ENCODE measurements at places on chromosomes 3 and 15. TPM values are rescaled to one million over a fixed set of nuclear protein-coding genes. Genes with fewer than 3 reads are reported as not detected.

ASB14 gene
- not detected for polyA plus RNA-seq

PLCL2 gene
- polyA plus RNA-seq = 32.5 TPM

MORC1 gene
- not detected for polyA plus RNA-seq

KBTBD13 gene
- not detected for polyA plus RNA-seq

PTPRG gene
- polyA plus RNA-seq = not detected

HHATL gene
- not detected for polyA plus RNA-seq

RPL22L1 gene
- polyA plus RNA-seq = 26.8 TPM

SSUH2 gene
- polyA plus RNA-seq = not detected

PIERCE2 gene
- polyA plus RNA-seq = 1.3 TPM

RSRC1 gene
- polyA plus RNA-seq = 31.7 TPM

PRR20G gene
- not detected for polyA plus RNA-seq

NR1I2 gene
- not detected for polyA plus RNA-seq

KLF15 gene
- not detected for polyA plus RNA-seq

WNT7A gene
- not detected for polyA plus RNA-seq

ITIH3 gene
- polyA plus RNA-seq = not detected

DNA sequence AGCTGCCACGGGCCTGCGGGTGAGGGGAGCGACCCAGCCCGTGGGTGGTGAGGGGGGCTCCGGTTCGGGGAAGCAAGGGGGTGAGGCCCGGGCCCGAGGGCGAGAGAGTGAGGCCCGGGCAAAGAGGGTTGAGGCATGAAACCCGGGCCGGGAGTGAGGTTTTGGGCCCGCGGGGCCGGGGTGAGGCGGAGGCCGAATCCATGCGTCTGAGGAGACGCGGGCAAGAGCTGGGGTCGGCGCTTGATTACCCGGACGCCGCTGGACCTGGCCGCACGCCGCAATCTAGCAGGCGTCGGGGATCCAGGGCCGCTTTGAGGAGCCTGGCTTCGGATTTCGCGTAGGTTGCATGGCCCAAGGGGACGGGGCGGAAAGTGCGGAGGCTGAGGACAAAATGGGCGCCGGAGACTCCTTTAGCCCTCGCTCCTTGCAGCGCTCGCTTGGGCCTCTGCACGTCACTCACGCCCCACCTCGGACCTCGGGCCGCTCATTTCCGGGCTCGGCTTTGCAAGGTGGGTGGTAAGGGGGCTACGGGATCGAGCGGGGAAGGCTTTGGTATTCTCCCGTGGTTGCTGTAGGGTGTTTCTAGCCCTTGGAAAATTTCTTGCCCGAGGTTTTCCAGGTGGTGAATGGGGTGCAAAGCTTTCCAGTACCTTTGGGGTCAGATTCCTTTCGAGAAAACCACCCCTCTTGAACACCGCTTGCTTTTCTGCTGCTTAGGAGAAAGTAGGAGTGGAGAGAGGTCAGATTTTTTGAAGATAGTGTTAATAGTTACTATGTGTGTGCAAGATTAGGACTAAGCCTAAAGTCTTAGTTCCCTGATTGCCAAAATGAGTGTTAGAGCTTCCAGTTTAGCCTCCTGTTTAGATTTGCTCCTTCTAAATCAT is 827 bp downstream of the SLC25A36 start:
- DNase-seq = peak; percentile 28

GRCh38 chr3:4564928-4565586 is 71.9 kb downstream of the ITPR1 start:
- DNase-seq = no peak

GRCh38 chr3:177772908-177773557 is 575.8 kb upstream of the TBL1XR1 start:
- peak; percentile 12 for DNase-seq

DNA sequence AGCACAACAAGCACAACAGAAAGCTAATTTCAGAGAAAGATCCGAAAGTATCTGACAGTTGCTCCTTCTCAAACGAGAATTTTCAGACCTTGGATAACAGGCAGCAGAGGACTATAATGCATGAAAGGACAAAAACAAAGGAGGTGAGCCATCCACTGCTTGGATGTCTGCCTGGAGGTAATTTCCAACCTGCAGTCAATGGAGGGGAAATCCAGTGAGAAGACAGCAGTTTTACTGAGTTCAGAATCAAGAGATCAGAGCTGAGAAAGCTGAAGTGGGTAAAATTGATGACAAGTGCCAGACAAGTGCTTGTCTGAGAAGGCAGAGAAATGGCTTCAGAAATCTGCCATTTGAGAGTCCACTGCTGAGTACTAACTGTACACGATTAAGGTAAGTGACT is 22.1 kb downstream of the UBE3A start:
- peak; percentile 7 for DNase-seq

DNA sequence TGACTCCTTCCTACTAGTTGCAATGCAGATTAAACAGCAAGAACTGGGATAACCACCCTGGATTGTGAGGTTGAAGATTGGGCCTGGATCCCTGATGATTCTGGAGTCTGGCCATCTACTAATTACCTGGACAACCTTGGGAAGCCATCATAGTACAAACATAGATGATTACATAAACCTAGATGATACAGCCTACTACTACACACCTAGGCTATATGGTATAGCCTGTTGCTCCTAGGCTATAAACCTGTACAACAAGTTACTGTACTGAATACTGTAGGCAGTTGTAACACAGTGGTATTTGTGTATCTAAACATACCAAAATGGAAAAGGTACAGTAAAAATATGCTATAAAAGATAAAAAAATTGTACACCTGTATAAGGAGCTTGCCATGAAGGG is 48.0 kb downstream of the NSUN3 start:
- no peak for DNase-seq

DNA sequence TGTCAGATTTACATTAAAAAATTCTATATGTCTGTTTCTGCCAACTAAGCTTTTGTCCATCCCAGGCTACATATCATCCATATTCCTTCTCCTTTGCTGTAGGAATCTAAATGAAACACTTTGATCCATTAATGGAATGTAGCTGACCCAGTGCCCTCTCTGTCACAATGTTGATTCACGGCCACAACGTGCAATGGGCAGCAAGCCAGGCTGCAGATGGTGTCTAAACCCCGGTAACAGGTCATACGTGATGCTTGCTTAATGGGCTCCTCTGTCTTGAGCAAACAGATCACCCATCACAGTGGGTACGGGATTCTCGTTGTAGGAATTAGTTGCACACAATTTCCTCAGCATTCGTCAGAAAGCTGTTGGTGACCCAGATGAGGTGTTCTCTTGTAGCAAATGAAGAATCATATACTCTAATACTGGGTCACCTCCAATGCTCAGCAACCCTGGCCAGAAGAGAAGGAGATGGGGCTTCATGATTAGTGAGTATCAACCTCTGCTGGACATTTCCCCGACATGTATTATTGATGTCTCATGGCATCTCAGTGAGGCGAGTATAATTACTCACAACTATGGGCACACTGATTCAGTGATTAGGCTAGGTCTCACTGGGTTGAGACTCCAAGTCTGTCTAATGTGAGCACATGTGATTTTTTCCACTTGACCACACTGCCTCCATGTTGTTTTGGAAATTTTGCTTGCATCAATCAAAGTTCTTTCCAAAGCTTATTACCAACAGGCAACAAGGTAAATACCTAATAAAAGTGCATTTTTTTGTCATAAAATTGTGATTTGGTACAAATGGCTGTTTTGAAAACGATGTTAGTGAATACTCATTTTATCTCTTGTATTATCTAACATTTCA is 12.9 kb upstream of the DCBLD2 start:
- DNase-seq = no peak

DNA sequence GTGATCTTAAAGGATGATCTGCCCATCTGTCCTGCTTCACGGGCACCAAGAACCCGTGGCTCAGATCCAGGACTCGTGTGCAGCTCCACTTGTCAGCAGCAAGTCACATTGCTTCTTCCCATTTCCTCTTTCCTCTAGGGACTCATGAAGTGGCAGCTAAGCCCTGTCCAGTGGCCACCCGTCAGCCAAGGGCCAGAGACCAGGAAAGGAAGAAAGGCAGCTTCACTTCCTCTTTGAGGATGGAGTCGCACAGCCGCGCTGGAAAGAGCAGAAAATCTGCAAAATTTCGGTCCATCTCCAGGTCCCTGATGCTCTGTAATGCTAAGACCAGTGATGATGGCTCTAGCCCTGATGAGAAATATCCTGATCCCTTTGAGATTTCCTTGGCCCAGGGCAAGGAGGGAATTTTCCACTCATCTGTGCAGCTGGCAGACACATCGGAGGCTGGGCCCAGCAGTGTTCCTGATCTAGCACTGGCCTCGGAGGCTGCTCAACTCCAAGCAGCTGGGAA is 28.5 kb downstream of the IL16 start:
- DNase-seq = no peak

- DNase-seq = no peak
Observed at GRCh38 chr3:155362808-155363689, 69.6 kb upstream of the STRIT1 start.

- no peak for DNase-seq
Observed at GRCh38 chr3:43872301-43872700, 181.6 kb downstream of the ABHD5 start.

DNA sequence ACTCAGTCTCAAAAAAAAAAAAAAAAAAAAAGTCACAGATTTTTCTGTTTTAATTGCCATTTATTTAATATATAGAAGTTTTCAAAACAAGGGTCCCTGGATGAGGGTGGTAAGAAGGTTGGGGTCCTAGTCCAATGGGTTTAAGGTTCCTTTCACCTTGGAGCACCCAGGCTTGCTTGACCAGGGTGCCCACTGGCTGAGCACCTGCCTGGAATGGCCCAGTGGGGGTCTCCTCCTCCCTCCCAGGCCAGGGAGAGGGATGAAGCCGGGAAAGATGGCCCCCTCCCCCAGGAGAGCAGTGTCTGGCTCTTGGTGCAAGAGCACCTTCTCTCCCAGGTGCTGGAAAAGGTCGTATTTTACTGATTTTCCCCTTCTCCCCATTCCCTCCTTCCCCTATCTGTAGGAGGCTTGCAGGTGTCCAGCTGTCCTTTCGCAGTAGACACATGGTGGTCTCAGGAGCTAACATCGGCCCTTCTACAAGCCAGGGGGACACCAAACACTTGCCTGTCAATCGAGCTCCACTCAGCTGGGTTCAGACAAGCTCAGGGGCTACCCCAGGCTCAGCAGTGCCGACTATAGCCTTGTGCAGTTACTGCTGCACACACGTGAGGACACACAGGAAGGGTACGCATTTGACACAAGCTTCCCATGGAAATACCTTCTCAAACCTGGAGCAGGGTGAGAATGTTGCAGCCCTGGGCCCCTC is 112.3 kb upstream of the KLF13 start:
- DNase-seq = no peak

GRCh38 chr15:50747523-50747922 is 18.0 kb downstream of the SPPL2A start:
- DNase-seq = no peak

- DNase-seq = no peak
Observed at GRCh38 chr3:114896978-114897377, 250.1 kb downstream of the ZBTB20 start.

- DNase-seq = no peak
Observed at GRCh38 chr3:135093121-135093520, 298.1 kb downstream of the EPHB1 start.

DNA sequence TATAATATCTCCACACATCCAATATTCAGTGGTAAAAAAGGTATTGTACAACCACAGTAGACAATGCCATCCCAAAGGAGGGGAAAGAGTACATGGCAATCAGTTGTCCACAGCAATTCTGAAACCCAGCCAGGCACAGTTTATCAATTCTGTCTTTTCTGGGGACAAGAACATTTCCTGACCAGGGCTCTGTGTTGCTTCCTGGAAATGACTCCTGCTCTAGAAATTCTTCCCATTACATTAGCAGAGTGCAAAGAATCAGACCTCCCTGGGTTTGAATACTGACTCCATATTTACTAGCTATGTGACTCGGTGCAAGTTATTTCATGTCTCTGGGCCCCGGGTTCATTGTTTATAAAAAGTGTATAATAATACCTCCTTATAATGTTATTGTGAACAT is 220.4 kb upstream of the CFAP20DC start:
- no peak for DNase-seq

DNA sequence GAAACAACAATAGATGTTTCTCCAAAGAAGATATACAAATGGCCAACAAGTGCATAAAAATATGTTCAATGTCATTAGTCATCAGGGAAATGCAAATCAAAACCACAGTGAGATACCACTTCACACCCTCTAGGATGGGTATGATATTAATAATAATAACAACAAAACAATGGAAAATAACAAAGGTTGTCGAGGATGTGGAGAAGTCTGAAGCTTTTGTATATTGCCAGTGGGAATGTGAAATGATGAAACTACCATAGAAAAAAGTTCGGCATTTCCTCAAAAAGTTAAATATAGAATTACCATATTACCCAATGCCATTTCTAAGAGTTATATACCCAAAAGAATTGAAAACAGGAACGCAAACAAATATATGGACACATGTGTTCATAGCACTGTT is 10.8 kb downstream of the BHLHE40 start:
- DNase-seq = peak; percentile 72

DNA sequence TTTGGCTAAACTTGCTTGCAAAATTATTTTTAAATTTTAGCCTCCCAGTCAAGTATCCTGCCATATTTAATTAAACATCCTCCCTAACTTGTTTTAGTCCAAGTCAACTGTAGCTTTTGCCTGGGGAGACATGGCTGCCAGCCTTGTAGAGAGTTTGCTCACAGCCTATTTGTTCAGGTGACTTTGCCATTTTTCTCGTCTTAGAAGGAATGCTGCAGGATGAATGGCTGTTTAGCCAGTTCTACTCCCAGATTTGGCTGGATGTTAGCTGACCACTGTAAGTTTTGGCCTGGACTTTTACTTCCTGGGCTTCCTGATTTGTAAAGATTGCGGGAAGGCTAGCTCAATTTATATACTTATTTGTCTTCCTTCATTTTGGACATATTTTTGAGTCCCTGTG is 236.4 kb upstream of the SGO1 start:
- no peak for DNase-seq

GRCh38 chr3:86845726-86846125 is 145.2 kb downstream of the VGLL3 start:
- DNase-seq = no peak

DNA sequence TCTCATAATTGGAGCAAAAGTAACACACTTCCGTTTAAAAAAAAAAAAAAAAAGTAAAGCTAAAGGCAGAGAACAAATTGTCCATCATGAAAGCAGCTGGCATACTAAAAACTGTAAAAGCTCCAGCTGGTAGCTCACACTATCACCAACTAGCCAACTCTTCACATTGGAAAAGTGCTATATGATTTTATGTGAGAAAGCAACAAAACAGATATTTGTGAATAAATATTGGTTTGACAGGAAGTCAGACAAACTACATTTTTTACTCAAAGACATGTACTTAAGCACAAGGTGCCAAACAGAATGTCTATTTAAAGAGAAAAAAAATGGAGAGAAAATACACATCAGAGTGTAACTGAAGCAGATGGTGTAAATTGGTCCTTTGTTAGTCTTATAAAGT is 231.2 kb upstream of the CADM2 start:
- no peak for DNase-seq

DNA sequence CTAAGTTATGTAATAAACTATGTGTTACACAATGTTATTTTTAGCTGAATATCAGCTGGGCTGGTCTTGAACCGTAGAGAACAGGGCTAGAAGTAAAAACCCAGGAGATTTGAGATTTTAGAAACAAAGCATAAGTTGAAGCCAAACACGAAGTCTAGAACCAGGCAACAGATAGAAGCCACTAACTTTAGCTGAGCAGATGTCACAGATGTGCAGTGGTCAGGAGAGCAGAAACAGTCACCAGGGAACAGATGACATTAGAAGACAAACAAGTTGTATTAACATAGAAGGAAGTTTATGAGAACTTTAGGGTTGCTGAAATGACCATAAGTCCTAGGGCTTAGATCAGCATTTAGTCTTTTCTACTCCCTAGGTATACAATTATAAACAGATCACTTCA is 731.0 kb downstream of the ZNF385D start:
- DNase-seq = no peak

GRCh38 chr3:142595951-142596725 is at the start of gene PLS1:
PLS1 (plus strand) TSS chr3:142596393; CDS start chr3:142664238, 67,845 bp downstream.
- peak; percentile 80 for DNase-seq

Measured in CD14-positive monocyte (primary cell).